Pulmonary artery endothelial cell (primary cell): ENCODE measurements at places on chromosomes 2 and 18. TPM values are rescaled to one million over a fixed set of nuclear protein-coding genes. Genes with fewer than 3 reads are reported as not detected.

DNA sequence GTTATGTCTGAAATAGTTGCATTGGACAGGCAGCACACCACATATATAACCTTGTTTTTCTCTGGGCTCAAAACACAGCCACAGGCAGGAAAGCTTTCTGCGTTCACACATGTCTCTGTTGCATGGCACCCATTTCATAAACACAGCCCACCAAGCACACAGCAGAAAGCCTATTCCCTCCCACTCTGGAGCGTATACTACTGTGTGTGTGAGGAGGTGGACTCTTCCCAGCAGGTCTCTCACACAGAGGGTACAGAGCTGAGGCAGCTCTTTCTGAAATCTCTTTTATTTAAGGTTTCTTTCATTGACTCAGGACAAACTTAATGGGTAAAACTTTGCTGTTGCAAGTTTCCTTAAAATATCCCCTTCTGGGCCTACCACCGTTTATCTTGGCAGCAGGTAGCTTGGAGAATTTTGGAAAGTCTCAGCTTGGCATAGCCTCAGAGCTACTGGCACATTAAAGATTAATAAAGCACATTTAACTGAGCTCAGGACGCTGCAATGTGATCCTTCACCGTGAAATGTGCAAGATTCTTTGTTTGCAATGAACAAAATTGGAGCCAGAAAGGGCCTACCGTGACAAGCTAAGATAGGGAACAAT lies 105.1 kb upstream of the NCKAP5 start:
- DNase-seq: no peak

The AQP12A gene
- total RNA-seq: not detected in 2 replicates

- DNase-seq: no peak
Measured at GRCh38 chr18:63131959-63132818, 187.4 kb downstream of the BCL2 start.

DNA sequence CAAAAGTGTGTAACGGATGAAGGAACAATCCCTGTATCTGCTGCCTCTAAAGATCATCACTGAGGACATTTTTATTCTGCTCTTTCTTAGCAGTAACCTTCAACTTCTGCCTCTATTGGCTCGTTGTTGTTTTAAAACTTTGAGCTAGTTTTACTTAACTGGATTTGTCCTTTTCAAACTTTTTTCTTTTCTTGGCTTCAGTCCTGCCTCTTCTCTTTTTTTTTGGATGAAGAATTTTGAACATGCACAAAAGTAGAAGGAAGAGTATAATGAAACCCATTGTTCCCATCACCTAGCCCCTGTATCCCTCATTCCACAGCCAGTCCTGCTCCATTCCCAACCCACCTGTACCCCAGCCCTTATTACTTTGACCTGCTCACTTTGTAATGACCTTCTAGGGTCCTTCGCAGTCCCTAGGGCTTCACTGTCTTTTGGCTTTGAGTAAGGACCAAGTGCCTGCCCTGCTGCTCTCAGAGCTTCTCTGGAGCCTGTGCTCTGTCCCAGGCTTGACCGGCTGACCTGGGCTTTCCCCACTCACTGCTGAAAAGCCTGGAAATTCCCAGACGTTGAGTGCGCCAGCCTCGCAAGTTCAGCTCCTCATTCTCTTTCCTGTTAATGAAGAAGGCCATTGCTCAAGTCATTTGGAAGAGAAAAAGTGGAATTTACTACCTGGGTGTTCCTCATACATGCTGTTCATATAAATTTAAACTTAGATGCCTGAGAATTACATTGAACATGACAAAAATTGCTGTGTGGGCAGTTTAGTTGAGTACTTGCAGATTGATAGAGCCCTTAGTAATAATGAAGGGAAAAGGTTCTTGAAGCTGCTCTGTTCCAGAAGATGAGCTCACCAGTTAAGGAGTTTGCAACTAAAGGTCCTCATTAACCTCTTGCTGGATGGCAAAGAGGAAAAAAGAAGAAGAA lies 149.3 kb upstream of the ALPP start:
- no peak for DNase-seq

DNA sequence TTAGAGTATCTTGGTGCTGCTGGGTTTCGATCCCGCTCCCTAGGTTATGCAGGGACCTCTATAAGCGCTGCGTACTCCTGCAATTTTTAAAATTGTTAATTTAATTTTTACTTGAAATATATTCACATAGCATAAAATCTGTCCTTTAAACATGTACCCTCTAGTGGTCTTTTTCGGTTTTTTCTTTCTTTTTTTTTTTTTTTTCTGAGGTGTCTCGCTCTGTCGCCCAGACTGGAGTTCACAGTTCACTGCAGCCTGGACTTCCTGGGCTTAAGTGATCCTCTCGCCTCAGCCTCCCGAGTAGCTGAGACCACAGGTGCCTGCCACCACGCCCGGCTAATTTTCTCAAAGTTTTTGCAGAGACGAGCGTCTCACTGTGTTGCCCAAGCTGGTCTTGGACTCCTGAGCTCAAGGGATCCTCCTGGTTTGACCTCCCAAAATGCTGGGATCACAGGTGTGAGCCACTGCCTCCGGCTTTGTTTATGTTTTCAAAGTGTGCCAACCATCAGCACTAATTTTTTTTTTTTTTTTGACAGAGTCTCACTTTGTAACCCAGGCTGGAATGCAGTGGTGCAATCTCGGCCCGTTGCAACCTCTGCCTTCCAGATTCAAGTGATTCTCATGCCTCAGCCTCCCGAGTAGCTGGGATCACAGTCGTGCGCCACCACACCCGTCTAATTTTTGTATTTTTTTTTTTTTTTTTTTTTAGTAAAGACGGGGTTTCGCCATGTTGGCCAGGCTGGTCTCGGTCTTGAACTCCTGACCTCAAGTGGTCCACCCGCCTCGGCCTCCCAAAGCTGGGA lies 585 bp upstream of the MOB1A start:
- DNase-seq: no peak

GRCh38 chr2:20421988-20422370 lies 24.9 kb upstream of the RHOB start:
- no peak for DNase-seq

The ANKRD30BL gene
- total RNA-seq: not detected in 2 replicates

- DNase-seq: peak; percentile 59
Measured at GRCh38 chr2:67616749-67617148, 219.6 kb downstream of the ETAA1 start.

- peak; percentile 3 for DNase-seq
Measured at GRCh38 chr18:56202678-56203077, 435.7 kb downstream of the TXNL1 start.

The FAM237A gene
- total RNA-seq: not detected in 2 replicates

DNA sequence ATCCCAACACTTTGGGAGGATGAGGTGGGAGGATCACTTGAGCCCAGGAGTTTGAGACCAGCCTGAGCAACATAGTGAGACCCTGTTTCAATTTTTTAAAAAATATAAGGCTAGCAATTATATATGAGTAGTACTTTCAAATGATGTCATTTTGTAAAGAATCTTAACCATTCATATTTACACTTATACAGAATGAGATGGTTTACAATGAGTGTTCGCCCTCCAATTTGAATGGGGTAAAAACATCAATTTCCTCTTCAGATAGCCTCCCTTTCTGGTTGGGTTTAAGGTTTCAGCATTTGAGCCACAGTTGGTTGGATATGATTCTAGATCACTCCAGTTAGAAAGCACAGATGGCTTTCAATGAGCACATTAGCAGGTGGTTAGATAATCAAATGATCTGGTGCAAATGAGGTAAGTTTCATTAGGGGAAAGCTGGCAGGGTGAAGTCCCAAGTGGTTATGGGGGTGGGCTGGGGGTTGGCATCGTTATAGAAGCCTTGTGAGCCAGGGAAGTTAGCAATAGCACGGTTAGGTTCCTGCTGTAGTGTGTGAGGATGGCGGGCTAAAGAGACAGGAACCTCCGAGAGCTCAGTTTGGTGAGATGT lies 63.9 kb downstream of the TRPM8 start:
- no peak for DNase-seq

GRCh38 chr2:43429369-43429768 lies 166.5 kb downstream of the THADA start:
- no peak for DNase-seq

- no peak for DNase-seq
Measured at GRCh38 chr18:48347756-48348326, 61.3 kb downstream of the ZBTB7C start.

DNA sequence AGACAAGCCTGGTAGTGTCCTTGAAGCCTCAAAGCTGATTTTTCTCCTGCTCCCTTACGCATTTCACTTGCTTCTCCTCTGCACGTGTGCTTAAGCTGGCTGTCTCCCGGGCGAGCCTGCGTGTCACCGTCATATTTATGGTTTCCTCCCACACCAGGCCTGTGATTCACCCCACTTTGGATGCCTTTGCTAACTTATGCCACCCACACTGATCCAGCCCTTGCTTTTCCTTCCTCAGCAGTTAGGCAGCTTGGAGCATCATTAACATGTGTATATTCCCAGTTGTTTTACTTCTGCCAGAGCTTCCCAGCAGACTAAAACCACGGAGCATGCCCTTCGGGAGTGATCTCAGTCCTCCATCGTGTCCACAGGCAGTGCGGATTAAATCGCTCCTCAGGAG lies 2.2 kb downstream of the ST3GAL5 start:
- DNase-seq: no peak

- DNase-seq: peak; percentile 37
Measured at GRCh38 chr2:138501425-138502254, at the start of gene SPOPL. SPOPL (plus strand) TSS chr2:138501770; CDS start chr2:138550217, 48,447 bp downstream.

- no peak for DNase-seq
Measured at GRCh38 chr2:168450171-168450570, 5.9 kb upstream of the CERS6 start.

The RNU2-63P gene
- total RNA-seq: 66.2 TPM in 1 of 2 replicates, not detected in the other

- no peak for DNase-seq
Measured at GRCh38 chr2:206051912-206052311, 34.1 kb downstream of the INO80D start.

The ERLEC1 gene
- 61.1 and 74.0 TPM in 2 replicates for total RNA-seq

The GPR35 gene
- 0.13 and 0.21 TPM in 2 replicates for total RNA-seq

The CHRND gene
- total RNA-seq: not detected in 2 replicates

DNA sequence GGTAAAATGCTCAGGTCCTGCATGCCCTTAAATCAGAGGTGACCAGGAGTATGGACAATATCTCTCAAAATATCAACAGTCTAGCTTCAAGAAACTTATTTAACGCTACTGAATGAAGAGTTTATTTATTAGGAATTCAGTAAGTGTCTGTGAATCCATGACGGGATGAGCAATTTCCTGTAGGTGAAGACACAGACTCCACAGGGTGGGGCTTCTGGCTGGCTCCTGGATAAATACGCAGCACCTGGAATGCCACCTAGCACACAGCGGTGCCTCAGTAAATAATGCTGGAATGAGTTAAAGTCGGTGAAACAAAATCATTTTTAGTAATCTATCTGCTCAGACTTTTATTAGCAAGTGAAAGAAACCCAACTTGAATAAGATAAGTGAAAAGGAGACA lies 29.4 kb upstream of the MBP start:
- no peak for DNase-seq

- DNase-seq: no peak
Measured at GRCh38 chr2:45851576-45852304, 200.3 kb downstream of the PRKCE start.

GRCh38 chr2:66522611-66523376 lies 87.9 kb downstream of the MEIS1 start:
- no peak for DNase-seq

- DNase-seq: peak; percentile 4
Measured at GRCh38 chr2:63692002-63692606, 103.3 kb downstream of the MDH1 start.

The AKAIN1 gene
- total RNA-seq: not detected in 2 replicates

DNA sequence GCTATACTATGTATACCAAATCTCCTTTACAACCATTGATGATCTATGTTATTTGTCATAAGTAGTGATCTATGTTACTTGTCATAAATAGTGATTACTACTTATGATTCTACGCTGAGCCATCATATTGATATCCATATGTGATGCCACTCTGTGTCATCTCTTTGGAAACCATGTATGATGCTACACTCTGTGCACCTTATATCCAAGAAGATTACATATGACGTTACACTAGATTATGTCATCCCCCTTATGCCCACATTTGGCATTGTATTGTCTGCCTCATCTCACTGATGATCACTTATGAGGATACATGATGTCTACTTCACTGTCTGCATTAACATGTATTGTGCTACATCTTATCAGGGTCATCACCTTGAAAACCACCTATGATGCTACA lies 42.9 kb downstream of the DAW1 start:
- no peak for DNase-seq
